ENCODE measurements at places on chromosomes 2 and 18.
A peak's percentile ranks its signal among the peaks of the same experiment; 100 is the strongest.

DNA sequence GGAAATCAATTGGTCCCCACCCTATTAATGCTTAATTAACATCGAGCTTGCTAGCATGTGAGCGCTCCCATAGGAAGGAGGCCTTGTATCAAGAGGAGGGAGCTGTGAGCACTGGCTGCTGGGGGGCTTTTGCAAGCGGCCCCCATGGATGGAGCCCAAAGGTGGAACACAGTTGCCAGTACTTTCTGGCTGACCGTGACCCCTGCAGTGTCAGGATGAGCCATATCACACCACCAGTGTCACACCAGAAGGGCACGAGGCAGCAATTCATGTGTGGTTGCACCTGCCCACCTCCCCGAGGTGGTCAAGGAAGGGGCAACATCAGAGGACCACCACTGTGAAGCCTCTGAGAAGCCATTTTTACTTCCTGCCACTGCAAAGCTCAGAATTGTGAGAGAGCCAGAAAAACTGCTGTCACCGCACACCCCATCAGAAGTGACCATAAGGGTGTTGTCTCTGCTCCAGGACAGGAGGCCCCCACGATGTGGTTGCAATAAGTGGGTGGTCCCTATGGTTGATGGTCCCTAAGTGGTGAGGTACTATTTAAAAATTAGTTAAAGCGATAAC lies 99.8 kb upstream of the RAB6C start:
- DNase-seq: no peak

DNA sequence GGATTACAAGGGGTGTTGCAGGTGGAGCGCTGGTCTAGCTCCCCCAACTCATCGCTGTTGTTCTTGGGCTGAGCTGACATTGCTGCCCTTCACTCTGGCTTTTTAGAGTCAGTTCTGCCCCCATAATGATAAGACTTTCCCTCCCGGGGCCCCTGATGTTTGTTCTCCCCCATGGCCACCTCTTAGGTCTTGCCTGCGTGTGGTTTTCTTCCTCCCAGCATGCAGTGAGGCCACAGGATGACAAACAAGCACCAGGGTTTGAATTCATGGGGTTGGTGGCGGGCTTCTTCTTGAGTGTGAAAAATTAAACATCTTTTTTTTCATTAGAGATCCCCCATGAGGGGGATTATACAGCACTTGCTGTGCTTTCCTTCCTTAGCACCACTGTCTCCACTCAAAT lies 74.1 kb downstream of the CTAGE1 start:
- DNase-seq: no peak

- DNase-seq: no peak
These were observed 41.5 kb upstream of the C1D start for GRCh38 chr2:68104111-68104835.

GRCh38 chr2:40213619-40214018 lies 238.3 kb downstream of the SLC8A1 start:
- no peak for DNase-seq

DNA sequence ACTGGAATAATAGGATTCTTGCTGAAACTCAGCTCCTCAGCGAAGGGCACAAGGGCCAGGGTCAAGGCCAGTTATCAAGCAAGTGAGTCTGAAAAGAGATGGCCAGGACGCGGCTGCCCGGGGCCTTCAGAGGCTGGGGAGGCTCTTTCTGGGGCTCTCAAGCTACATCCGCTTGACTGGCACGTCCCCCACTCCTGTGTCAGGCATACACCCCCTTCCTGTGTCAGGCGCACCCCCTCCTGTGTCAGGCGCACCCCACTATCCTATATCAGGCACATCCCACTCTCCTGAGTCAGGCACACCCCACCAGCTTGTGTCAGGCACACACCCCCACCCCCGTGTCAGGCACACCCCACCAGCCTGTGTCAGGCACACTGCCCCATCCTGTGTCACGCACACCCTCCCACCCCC lies 91.8 kb downstream of the TPO start:
- no peak for DNase-seq

DNA sequence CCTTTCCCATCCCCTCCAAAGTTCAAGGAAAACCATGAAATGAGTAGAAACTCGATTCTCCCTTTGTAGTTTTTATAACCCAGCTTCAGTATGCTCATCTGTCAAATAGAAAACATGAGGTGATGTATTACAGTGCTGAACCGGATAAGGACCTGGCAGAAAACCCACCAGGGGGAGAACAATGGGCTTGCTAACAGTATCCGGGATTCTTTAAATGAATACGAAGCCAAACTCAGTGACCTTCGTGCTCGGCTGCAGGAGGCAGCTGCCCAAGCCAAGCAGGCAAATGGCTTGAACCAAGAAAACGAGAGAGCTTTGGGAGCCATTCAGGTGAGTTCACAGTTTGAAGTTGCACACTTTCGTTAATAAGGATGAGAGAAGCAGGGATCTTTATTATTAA lies 113.6 kb upstream of the TTC39C start:
- no peak for DNase-seq

GRCh38 chr2:19026261-19026660 lies 332.2 kb downstream of the OSR1 start:
- DNase-seq: no peak

GRCh38 chr2:70514612-70515055 lies 39.0 kb downstream of the TGFA start:
- DNase-seq: no peak

GRCh38 chr2:224134003-224134734 lies 95.1 kb upstream of the SERPINE2 start:
- no peak for DNase-seq

DNA sequence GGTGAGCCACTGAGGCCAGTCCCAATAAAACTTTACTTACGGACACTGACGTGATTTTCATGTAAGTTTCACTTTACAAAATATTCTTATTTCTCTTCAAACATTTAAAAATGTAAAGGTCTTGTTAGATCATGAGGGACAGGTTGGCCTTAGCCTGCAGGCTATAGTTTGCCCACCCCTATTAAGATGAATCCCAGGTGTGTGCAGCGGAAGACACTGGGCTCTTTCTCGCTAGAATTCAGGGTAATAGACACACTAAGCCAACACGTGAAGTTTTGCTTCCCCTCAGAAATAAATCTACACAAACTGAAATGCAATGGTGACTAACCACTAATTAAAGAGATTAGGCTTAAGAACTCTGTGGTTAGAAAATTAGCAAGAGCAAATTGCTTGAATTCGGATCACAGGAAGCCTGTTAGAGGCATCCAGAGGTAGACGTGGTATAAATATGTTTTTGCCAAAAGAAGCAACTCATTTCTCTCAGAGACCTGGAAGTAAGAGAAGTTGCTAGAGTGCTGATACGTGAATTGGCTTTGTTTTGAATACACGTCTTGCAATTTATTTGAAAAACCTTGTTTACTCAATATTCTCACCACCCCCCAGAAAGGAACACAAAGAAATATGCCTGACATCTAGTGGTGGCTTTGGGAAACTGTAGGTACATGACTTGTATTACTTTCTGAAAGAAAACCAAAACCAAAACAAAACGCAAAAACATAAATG lies 151.6 kb downstream of the DTNB start:
- DNase-seq: no peak

- no peak for DNase-seq
These were observed 7.3 kb upstream of the AMMECR1L start for GRCh38 chr2:127893033-127893432.

DNA sequence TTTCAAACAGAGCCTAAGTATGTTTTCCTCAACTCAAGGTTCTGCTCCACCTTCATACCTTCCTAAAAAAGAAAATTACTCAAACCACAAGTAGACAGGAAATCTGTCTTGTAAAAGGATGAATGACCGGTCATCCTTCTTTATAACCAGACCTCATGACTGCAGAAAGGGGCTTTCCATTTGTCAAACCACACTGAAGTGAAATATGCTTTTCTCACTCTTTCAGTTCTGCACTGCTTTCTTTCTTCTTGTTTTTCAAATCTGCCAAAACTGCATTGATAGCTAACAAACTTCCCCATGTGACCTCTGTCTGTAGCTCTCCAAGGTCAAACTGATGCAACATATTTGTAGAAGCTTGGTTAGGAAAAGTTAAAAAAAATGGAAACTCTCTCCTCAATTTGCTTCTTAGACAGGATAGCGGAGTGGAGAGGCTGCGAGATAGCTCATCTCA lies 308.9 kb upstream of the CCDC68 start:
- no peak for DNase-seq

DNA sequence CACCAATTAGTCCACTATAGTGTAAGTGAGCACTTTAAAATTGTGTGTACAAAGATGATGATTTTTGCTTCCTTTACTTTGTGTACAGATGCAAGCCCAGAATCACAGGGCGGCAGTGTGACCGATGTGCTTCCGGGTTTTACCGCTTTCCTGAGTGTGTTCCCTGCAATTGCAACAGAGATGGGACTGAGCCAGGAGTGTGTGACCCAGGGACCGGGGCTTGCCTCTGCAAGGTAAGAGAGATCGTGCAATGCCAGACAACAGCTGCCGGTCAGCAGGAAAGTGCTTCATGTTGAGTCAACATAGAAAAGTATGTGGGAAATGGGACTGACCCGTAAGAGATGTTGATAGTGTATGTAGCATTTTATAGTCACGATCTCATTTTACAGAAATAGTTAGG lies 156.8 kb upstream of the TTC39C start:
- no peak for DNase-seq

GRCh38 chr2:1051075-1051474 lies 100.4 kb downstream of the SNTG2 start:
- DNase-seq: peak; percentile 27

GRCh38 chr2:55883357-55883756 lies 40.2 kb downstream of the EFEMP1 start:
- no peak for DNase-seq

GRCh38 chr2:157444641-157445040 lies 752 bp upstream of the CYTIP start:
- DNase-seq: no peak

DNA sequence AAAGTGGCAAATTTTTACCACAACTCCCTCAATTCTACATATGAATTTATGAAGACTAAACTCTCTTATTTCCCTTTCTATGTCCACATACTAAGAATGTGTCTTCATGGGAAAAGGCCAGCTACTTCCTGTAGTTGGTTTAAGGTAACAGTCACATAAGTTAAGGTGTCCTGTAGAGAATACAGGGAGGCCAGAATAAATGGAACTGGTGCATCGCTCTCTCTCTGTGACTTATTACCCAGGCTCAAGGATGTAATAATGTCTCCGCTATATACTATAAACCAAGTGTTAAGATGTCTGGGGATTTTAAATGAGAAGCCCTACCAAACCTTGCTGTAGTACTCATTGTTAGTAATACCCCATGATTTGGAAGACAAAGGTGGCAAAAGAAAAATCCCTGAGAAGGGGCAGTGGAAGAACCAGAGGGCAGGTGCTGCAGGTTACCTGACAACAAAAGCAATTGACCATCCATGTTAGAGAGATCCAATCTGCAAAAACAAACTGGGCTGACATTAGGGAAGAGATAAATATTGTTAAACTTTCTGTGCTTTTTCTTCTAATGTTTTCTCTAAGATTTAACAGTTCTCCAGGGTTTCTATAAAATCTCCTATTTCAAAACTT lies 372.8 kb downstream of the TMX3 start:
- no peak for DNase-seq

GRCh38 chr2:239545741-239546392 lies 145.0 kb upstream of the HDAC4 start:
- no peak for DNase-seq

- no peak for DNase-seq
These were observed 111.6 kb downstream of the ZNF521 start for GRCh38 chr18:25240420-25240770.

GRCh38 chr2:207952564-207953345 lies 72.6 kb downstream of the PLEKHM3 start:
- DNase-seq: no peak

DNA sequence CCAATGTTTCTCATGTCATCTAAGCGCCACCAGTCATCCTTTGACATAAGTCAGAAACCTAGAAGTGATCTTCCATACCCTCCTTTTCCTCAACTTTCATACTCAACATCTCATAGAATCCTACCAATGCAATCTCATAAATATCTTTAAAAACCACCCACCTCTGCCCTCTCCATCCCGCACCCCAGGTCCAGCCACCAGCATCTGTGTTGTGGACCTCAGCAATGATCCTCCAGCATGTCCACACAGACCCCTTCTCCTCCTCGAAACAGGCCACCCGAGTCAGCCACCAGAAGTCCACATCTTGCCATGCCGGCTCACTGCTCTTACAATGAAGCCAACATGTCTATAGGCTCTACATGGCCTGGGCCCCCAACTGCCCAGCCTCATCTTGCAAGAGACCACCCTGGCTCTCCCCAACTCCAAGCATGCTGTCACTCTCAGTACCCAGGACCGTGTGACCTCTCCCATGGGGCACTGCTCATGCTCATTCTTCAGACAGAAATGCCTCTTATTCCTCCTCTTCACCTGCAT lies 636.7 kb upstream of the ID2 start:
- DNase-seq: no peak

DNA sequence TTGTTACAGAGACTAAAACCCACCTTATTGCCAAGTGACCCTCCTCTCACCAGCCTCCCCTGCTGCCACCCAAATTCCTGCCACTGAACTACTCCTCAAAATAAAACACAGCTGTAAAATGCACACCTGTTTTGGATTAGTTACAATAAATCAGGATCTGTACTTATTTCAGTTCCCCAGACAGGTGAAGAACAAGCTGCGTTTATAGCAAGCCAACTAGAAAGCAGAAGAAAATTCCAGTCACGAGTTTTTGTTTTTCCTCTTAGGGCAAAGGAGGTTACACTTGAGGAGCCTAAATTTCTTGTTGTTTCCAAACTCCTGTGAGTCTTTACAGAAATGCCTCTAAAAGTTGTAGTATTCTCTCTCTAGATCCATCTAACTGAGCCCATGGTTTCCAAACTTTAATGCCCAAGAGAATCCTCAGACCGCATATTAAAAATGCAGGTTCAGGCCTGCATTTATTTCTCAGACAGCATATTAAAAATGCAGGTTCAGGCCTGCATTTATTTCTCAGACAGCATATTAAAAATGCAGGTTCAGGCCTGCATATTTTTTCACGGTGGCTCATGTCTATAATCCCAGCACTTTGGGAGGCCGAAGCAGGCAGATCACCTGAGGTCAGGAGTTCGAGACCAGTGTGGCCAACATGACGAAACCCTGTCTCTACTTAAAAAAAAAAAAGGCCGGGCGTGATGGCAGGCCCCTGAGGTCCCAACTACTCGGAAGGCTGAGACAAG lies 62.2 kb downstream of the ALPK2 start:
- DNase-seq: no peak

GRCh38 chr2:45178854-45179253 lies 169.6 kb upstream of the SIX2 start:
- no peak for DNase-seq
